ENCODE measurements at places on chromosomes 12 and 14. TPM values are rescaled to one million over a fixed set of nuclear protein-coding genes. Genes with fewer than 3 reads are reported as not detected.

The ZFHX2 gene
- total RNA-seq, result 1.2 TPM

The TSHR gene
- 0.41 TPM for total RNA-seq

The OR6C1 gene
- total RNA-seq, result not detected

The CRACR2A gene
- total RNA-seq, result 0.82 TPM

Data from frontal cortex (tissue), 4 donors.